LNCaP clone FGC (cell line): ENCODE measurements at places on chromosomes 1 and 21.

DNA sequence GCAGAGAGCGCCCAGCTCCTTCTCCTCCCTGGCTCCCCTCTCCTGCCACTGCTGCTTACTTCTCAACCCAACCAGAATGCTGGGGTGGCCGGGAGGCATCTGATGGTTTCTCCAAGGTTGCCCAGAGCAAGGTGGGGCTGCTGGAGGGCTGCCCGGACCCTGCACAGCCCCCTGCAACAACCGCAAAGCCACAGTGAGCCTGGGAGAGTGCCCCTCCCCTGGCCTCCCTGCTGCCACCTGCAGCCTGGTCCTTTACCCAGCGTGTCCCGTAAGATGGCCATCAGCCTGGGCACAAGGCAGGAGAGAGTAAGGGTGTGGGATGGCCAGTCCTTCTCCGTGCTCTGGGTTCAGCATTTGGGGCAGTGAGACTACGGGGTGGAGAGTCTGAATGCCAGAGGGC is 17.0 kb downstream of the MX2 start:
- no peak for DNase-seq

DNA sequence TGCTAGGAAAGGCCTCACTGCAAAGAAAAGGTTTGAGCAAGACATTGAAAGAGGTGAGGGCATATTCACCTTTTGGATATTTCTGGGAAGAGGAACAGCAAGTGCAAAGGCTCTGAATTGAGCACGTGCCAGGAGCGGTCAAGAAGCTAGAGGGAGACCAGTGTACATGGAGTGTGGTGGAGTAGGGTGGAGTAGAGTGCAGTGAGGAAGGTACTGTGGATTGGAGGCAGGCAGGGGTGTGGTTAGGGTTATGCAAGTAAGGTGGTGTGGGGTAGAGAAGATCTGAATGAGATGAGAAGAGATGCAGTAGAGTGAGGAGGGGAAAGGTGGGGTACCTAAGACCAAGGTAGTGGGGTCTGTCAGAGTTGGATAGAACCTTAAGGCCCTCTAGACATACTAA is 119.6 kb downstream of the OMA1 start:
- DNase-seq: no peak

GRCh38 chr1:220386494-220387195 is 114.4 kb upstream of the RAB3GAP2 start:
- no peak for DNase-seq

DNA sequence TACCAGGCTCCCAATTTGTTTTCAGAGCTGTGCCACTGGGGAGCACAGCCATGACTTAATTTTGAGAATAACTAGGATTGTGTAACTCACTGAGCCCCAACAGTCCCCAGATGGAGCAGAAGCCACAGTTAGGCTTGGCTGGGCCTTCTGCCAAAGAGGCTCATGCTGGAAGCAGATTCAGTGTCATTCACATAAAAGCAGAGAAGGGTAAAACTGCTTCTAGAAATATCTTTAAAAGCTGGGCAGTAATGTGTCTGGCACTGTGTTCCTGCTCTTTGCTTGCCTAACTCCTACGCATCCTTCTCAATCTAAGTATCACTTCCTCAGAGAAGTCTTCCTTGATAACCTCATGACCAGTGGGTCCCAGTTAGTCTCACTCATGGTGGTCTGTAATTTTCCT is 20.3 kb downstream of the STK40 start:
- no peak for DNase-seq

- no peak for DNase-seq
Observed at GRCh38 chr1:174818951-174819350, 180.8 kb upstream of the CACYBP start.

- DNase-seq: no peak
Observed at GRCh38 chr1:231329483-231329882, 8.2 kb downstream of the EXOC8 start.

GRCh38 chr1:188043536-188044245 is 1214.9 kb downstream of the PLA2G4A start:
- DNase-seq: no peak
